Keratinocyte (primary cell): ENCODE measurements at places on chromosomes 11 and 22.

- H3K4me1 ChIP-seq: peaks cover 5% of the 10 kb centered on the region
- no peak overlapping the region for H3K4me3 ChIP-seq
- no peak overlapping the region for H3K27ac ChIP-seq
- peaks cover 64% of the 10 kb centered on the region for H3K27me3 ChIP-seq
- H3K36me3 ChIP-seq: no peaks in the 10 kb centered on the region
- no peak for DNase-seq
Measured at GRCh38 chr11:2149864-2150847, 10.9 kb downstream of the INS start.

DNA sequence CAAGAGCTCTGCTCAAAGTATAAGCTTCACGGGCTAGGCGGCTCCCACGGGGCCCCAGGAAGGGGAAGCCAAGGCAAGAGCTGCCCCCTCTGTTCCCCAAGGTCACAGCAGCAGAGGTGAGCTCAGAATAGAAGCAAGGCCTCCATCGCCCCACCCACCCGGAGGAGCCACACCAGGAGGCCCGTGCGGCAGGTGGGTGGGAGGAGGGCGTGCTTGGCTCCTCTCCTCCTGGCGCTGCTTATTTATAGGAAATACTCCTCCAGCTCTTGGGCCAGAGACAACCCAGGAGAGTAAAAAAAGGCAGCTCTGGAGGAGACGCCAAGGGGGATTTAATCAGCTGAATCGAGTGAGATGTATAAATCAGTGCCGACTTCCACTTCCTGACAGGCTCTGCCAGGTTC, 87.8 kb downstream of the FEZ1 start:
- H3K4me3 ChIP-seq: no peak overlapping the region
- peaks cover 48% of the 10 kb centered on the region for H3K4me1 ChIP-seq
- H3K36me3 ChIP-seq: no peaks in the 10 kb centered on the region
- DNase-seq: no peak
- peaks cover 28% of the 10 kb centered on the region for H3K27me3 ChIP-seq

GRCh38 chr22:32829451-32829851, 27.9 kb downstream of the TIMP3 start:
- no peaks in the 10 kb centered on the region for H3K36me3 ChIP-seq
- no peak overlapping the region for H3K27ac ChIP-seq
- H3K4me1 ChIP-seq: peaks cover 14% of the 10 kb centered on the region
- no peak overlapping the region for H3K4me3 ChIP-seq

- peaks cover 2% of the 10 kb centered on the region for H3K27me3 ChIP-seq
- no peak overlapping the region for H3K27ac ChIP-seq
- DNase-seq: no peak
- no peak overlapping the region for H3K4me3 ChIP-seq
Measured at GRCh38 chr22:27152033-27152432, 494.6 kb downstream of the MIAT start.

GRCh38 chr22:28246397-28246796, 327.3 kb upstream of the PITPNB start:
- no peak overlapping the region for H3K4me3 ChIP-seq
- no peaks in the 10 kb centered on the region for H3K27me3 ChIP-seq
- no peak overlapping the region for H3K27ac ChIP-seq
- H3K4me1 ChIP-seq: no peaks in the 10 kb centered on the region

DNA sequence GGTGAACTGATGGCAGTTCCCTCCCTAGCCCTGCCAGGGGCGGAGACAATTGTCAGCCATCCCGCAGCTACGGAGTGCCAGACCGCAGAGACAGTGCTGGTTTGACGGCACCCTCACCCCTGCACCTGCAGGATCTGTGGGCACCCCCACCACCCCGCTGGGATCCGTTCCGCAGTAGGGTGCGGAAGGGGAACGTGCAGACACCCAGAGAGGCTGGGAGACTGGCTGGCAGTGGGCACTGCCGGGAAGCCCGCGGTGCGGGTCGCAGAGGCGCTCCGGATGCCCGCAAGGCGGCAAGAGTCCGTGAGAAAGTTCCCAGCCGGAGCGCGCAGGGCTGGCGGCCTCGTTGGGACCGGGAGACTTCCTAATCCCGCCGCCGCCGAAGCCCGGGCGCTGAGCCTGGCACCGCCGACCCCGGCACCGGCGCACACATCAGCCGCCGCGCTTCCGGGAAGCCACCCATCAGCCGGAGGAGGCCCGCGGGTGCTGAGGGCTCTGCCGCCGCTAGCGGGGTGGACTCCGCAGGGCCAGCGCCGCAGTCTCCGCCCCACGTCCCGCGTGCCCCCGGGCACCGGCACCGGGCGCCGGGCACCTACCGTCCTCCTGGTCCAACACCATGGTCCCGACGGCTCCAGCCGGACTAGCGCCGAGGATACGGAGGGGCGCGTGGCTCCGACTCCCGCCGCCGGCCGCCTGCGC, 4.3 kb upstream of the LMO1 start:
- H3K27me3 ChIP-seq: peaks cover 58% of the 10 kb centered on the region
- H3K4me1 ChIP-seq: peaks cover 17% of the 10 kb centered on the region
- no peak overlapping the region for H3K27ac ChIP-seq
- no peak for DNase-seq
- peak overlapping the region; percentile 52 for H3K4me3 ChIP-seq
- no peaks in the 10 kb centered on the region for H3K36me3 ChIP-seq

- no peak overlapping the region for H3K4me3 ChIP-seq
- no peak for DNase-seq
- H3K27me3 ChIP-seq: no peaks in the 10 kb centered on the region
- no peak overlapping the region for H3K27ac ChIP-seq
Measured at GRCh38 chr11:44083906-44084305, 11.6 kb upstream of the EXT2 start.
